ENCODE measurements at places on chromosomes 13 and 19.

DNA sequence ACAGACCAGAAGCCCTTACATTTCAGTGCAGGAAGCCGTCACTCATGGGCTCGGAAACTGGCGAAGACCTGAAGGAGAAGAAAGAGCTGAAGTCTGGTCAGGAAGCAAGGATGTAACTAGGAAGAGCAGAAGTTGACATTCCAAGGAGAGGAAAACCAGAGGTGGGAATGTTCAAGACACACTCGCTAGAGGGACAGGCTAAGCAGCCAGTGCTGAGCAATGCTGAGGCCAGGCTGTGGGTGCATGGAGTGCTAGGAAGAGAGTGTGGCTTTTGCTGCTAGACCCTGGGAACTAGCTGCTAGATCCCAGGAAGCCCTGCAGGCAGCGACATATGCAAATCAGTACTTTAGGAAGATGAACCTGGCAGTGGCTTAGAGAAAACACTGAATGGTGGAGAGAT is 12.1 kb upstream of the URAD start:
- no peak for DNase-seq

- no peak for DNase-seq
Measured at GRCh38 chr13:108212886-108213285, 2.5 kb downstream of the LIG4 start.

DNA sequence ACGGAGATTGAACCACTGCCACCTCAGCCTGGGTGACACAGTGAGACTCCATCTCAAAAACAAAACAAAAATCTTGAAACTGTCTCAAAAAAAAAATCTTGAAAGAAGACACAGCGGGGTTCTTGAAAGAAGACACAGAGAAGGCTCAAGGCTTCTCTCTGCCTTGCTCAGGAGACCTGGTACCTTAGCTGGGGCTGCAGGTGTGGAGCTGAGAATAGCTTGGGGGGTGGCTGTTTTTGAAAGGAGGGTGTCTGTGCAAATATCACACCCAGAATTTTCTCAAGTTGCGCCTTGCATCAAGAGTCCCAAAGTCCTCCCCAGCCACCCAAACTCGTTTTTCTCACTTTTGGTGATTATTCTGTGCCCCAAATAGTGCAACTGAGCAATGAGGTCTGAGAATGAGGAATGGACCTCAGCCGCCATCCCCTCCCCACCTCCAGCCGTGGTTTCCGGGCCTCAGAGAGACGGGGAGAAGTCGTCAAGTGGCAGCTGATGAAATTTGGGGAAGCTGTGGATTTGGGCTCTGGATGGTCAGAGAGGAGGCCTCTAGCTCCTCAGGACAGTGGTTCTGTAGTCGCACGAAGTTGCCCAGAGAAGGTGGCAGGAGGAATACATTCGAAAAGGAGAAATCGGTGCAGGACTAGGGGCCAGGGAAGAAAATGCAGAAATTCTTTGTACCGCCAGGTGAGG is 8.8 kb downstream of the S1PR2 start:
- DNase-seq: no peak

GRCh38 chr19:53945998-53946397 is 16.7 kb upstream of the CACNG8 start:
- DNase-seq: no peak

GRCh38 chr13:45615501-45616101 is at the start of gene ERICH6B:
ERICH6B (minus strand) TSS chr13:45615739; CDS start chr13:45597005, 18,734 bp downstream.
- peak; percentile 19 for DNase-seq

- DNase-seq: no peak
Measured at GRCh38 chr13:72648513-72649065, 78.8 kb downstream of the MZT1 start.

- no peak for DNase-seq
Measured at GRCh38 chr19:35657904-35658700, 8.2 kb upstream of the UPK1A start.

- DNase-seq: no peak
Measured at GRCh38 chr19:812747-813218, 9.0 kb downstream of the PLPPR3 start.

DNA sequence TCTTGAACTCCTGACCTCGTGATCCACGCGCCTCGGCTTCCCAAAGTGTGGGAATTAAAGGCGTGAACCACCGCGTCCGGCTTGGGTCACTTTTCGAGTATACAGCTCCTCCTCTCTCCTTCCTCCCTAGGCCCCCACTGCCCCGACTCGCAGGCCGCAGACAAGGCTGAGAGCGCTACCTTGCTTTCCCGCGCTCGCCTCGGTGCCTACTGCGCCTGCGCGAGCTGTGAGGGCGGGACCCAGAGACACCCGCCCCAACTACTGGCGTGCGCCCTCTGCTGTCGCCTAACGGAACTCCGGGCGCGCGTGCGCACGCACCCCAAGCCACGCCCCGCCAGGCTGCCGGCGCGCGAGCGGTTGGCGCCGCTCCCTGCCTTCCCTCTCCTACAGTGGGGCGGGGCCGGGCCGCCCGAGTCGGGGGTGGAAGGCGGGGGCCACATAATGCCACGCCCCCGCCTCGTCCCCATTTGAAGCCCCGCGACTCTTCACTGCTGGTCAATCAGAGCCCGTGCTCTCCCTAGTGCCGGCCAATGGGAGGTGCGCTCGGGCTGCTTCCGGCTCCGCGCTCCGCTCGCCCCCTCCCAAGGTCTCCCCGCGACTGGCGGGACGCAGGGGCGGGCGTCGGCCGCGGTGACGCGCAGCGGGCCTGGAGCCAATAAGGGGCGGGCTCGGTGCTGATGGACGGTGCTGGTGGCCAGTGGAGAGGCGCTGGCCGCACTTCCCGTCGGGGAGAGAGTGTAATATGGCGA is at the start of gene RAB8A:
RAB8A (plus strand) TSS at position 730 of the 749 bp plus-strand sequence; CDS start at position 743, 13 bp downstream.
- DNase-seq: peak; percentile 97

GRCh38 chr13:50140153-50140552 is 124.9 kb downstream of the KCNRG start:
- no peak for DNase-seq

DNA sequence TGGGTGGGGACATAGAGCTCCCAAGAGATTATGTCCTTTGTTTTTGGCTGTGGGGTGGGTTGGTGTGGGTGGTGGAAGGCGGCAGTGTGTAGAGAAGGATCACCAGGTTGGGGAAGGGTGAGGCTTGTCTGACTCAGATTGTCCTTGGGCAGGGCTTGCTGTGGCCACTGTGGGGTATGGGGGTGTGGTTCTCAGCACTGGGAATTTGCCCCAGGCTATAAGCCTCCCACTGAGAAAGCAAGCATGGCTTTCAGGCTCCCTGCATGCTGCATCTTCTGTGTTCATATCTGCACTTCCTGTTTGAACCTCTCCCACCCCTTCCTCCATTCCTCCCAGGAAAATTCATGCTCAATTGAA is 34.9 kb downstream of the DNAJC15 start:
- no peak for DNase-seq

DNA sequence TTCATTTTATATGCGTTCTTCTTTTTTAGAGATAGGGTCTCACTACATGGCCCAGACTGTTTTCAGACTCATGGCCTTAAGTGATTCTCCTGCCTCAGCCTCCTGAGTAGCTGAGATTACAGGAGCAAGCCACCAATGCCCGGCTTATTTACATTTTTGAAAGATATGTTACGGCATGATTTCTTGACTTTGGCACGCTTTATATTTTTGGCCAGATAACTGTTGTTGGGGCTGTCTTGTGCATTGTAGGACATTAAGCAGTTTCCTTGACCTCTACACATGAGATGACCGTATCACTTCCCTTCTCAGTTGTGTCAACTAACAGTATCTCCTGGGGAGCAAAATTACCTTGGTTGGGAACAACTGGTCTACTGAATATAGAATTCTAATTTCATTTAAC is 28.9 kb upstream of the CLDN10 start:
- DNase-seq: no peak

DNA sequence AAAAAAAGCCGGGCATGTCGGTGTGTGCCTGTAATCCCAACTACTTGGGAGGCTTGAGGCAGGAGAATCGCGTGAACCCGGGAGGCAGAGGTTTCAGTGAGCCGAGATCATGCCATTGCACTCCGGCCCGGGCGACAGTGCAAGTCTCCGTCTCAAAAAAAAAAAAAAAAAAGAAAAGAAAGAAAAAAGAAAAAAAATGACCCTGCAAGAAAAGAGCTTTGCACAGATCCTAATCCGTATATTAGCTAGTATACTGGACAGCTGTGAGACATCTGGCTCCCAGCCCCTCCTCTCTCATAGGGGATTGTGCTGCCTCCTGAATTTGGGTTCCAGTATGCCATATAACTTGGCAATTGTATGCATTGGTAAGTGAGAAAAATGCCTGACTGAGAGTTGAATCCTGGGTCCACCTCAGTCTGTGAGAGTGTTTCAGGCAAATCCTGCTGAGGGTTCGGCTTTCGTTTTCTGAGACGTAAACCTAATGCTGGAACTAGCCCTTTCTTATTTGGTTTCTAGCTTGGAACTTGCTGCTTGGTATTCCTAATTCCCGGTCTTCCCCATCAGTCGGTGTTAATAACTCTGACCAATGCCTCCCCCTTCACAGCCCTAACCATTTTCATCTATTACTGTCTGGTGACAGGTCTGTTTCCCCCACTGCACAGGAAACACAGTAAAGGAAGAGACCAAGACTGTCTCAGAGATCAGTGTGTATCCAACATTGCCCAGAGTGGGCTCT is 1.3 kb upstream of the AKT2 start:
- DNase-seq: no peak

- DNase-seq: no peak
Measured at GRCh38 chr13:73250061-73250460, 191.3 kb downstream of the KLF5 start.

DNA sequence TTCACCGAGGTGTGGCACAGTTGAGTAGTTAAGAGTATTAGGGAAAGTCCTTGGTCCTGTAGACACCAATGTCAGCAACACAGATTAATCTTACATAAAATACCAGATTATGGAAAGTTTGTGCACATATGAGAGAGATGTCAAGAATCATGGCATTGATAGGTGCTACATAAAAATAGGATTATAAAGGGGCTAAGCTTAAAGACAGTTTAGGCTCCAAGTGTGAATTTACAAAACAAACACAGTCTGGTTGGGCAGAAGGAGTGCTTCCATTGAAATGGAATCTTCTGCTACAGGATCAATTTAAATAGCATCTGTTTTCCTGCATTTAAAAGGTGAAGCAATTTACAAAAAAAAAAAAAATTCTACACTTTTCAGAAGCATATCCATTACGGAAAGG is 292.9 kb downstream of the DNAJC15 start:
- DNase-seq: no peak

DNA sequence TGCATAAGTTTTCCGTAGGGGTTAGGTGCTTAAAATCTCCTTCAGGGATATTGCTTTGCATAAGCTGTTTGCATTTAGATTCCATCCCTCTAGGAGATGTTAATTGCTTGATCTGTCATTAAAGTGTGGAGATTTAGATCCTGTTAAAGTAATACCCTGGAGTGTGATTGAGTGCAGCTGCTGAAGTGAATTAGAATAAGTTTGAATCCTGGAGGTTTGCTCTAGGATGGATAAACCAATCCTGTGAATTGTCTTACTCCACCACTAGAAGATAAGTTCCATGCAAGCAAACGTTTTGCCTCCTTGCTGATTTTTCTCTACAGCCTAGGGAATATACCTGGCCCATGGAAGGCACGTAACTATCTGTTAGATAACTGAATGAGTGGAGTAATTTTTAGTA is 1487.2 kb upstream of the PRR20A start:
- DNase-seq: no peak

DNA sequence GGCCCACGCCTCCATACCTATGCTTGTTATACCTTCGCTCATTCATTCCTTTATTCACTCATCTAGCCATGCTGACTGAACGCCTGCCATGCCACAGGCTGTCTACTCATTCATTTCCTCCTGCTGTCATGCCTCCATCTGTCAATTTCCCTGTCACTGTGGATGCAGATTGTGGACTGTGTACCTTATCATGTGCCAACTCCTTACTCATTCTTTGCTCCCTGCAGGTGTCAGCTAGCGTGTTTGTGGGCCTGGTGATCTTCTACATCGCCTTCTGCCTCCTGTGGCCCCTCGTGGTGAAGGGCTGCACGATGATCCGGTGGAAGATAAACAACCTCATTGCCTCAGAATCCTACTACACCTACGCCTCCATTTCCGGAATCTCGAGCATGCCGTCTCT is 4.1 kb upstream of the PSMD8 start:
- DNase-seq: no peak

GRCh38 chr13:112637017-112637801 is 49.3 kb upstream of the TUBGCP3 start:
- no peak for DNase-seq

DNA sequence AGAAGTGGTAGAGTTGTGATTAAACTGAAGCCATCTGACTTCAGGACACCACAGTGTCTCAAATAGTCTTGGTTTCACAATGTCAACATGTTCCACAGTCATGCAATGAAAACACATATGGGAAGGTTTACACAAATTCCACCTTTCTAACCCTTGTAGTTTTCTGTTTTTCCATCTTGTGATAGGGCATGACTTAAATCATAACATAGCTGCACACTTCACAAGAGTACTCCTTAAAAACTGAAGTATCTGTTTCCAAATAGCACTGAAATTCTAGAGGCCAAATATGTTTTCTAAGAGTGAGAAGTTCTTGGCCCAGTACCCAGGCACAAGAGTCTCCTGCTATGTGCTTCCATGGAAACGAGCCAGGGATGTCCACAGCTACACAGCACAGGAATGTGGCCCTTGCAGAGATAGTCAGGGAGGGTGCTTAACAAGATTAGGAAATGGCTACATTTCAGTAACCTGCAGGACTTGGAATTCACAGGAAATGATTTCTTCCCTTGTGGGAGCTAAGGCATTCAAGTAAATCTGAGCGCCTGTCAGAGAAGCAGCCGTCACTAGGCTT is 269.1 kb downstream of the NDFIP2 start:
- no peak for DNase-seq

- no peak for DNase-seq
Measured at GRCh38 chr13:108734676-108735075, 105.3 kb downstream of the MYO16 start.

- no peak for DNase-seq
Measured at GRCh38 chr13:112968380-112968909, 569 bp upstream of the MCF2L start.

GRCh38 chr19:1264801-1265614 is 4.1 kb upstream of the CIRBP start:
- DNase-seq: no peak

DNA sequence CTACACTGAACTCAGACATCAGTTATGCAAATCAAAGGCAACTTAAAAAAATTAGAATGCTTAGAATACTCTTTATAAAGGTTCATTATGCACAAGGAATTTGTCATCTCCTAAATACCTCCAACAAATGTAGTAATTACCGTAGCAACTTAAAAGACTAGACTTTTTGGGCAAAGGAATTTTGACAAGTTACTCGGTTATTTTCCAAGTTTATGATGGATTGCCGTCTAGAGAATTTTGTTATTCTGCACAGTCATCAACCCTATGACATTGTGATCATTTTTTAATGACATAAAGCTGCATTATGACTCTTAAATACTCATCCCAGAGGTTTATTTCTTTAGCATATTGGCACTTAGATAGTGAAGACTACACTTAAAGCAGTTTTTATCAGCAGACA is 71.9 kb downstream of the TRPC4 start:
- no peak for DNase-seq

DNA sequence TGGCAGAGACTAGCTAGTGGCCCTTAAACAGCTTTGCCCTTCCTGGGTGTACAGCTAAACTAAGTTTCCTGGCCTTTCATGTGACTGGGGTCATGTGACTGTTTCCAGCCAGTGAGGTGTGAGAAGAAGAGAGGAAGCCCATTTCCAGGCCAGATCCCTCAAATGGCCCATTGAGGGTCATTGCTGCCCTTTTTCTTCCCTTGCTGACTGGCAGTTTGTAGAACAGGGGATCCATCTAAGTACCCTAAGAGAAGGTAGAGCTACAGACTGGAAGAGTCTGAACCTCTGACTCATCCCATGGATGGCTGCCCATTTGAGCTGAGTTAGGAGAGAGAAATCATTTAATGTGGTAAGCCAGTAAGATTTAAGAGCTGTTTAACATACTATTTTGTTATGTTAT is 2.8 kb downstream of the SWSAP1 start:
- peak; percentile 11 for DNase-seq

All from caudate nucleus (tissue), 63 donors.